ENCODE measurements at places on chromosomes 7 and 10.

GRCh38 chr10:70671619-70672164 is 614 bp upstream of the ADAMTS14 start:
- no peak for DNase-seq

- DNase-seq = no peak
Measured at GRCh38 chr7:67589183-67589582, 592.5 kb downstream of the TYW1 start.

DNA sequence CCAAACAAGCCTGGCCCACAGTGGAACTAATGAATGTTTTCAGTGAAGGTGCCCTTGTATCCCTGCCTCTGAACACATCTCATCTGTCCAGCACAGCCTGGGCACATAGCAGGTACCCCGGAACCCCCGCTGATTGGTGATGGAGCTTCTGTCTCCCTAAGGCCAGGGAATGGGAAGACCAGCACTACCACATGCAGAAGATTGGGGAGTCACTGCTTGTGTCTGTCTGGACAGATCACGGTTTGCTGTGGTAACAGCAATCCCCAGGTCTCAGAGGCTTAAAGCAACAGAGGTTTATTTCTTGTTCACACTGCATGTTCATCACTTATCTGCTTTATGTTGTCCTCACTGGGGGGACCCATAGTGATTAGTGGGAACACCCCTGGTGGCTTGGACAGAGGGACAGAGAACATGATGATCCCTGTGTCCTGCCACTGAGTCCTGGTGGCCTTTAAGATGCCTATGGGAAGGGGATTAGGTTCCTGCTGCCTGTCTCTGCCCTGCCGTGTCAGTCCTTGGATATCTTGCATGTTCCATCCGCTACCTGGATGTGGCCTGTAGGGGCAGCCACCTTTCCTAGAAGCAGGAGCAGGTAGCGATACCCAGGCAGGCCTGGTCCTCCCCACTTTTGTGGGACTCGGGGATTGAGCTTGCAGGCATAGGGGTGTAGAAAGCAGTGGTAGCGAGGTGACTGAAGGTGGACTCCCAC is 3.6 kb downstream of the TSPAN14 start:
- DNase-seq = no peak

DNA sequence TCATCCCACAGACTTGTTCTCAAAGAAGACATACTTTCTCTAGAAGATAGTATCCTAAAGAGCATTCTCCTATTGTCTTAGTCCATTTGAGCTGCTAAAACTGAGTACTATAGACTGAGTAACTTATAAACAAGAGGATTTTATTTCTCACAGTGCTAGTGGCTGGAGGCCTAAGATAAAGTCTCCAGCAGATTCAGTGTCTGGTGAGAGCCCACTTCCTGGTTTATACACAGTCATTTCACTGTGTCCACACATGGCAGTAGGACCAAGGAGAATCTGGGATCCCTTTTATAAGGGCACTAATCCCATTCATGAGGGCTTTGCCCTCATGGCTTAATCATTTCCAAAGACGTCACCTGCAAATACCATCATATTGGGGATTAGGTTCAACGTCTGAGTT is 68.7 kb downstream of the LRRC17 start:
- DNase-seq = no peak

GRCh38 chr7:133052826-133053225 is 29.1 kb downstream of the CHCHD3 start:
- no peak for DNase-seq

DNA sequence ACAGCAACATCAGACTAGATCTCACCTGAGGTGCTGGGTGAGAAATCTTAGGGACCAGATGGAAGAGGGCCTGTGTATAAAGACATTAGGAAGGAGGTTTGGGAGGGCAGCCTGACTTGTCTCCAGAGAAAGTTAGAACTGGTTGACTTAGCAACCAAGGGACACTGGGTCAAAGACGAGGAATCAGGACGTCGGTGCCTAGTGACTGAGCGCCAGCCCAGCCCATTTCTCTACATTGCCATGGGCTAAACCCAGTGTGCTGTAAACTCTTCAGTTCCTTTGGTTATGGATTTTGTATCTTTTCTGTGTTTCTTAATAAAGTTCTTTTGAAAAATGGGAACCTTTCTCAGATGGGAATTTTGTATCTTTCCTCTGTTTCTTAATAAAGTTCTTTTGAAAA is 12.3 kb downstream of the TRIM56 start:
- DNase-seq = no peak

DNA sequence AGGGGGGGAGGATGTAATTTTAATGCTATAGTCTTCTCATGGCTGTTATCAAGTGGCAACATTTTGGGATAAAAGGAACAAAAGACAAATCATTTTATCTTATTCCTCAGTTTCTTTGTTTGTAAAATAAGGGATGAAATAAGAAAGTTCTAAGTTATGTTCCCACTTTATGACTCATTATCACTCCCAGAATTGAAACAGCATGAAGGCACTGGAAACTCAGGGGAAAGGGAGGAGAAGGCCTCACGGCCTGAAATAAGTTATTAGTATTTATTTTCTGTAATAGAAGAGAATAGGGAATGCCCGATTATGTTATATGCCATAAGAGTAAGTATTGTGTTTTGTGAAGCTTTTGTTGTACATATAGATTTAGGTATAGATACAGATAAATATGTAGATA is 85.0 kb upstream of the NAMPT start:
- no peak for DNase-seq

- no peak for DNase-seq
Measured at GRCh38 chr7:70735313-70735712, 396.6 kb upstream of the GALNT17 start.

- DNase-seq = no peak
Measured at GRCh38 chr10:16968416-16969041, 151.3 kb upstream of the RSU1 start.

GRCh38 chr10:48938281-48938680 is 1.4 kb downstream of the LRRC18 start:
- no peak for DNase-seq

DNA sequence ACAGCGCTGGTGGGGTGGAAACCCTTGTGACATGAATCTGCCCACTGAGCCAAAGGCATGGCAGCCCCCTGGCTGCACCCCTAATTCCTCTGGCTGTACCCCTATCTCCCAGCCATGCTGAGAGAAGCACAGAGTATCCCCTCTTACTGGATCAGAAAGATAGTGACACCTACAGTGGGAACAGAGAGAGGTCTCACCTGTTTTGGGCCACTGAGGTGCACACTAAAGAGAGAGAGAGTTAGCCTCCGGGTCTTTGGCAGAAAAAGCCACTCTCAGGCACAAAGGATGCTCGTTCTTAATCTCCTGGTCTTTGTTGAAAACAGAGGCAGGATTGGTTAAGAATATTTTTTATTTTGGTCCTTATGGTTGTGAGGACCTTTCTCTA is 11.3 kb downstream of the TSPAN14 start:
- DNase-seq = no peak

GRCh38 chr7:4742852-4743251 is 32.6 kb upstream of the AP5Z1 start:
- no peak for DNase-seq

DNA sequence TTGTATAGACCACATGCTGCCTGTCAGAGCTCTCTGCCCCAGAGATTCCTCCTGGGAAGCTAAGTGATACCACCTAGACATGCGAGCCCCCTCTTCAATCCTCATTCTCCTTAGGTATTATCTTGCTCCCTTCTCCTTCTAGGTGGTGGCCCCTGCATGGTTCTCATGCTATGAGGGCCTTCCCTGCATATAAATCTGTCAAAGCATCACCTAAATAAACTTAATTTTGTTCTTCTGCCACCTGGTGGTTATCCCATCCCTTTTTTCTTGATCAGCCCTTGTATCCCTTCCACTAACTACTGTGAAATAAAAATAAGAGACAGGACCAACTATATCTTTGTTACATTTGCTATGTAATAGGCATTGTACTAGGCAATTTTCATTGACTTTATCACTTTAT is 242.1 kb downstream of the CDC14C start:
- DNase-seq = no peak

- DNase-seq = no peak
Measured at GRCh38 chr7:157462840-157463239, 126.0 kb downstream of the DNAJB6 start.

GRCh38 chr10:78292250-78292981 is 258.8 kb downstream of the RPS24 start:
- DNase-seq = no peak

DNA sequence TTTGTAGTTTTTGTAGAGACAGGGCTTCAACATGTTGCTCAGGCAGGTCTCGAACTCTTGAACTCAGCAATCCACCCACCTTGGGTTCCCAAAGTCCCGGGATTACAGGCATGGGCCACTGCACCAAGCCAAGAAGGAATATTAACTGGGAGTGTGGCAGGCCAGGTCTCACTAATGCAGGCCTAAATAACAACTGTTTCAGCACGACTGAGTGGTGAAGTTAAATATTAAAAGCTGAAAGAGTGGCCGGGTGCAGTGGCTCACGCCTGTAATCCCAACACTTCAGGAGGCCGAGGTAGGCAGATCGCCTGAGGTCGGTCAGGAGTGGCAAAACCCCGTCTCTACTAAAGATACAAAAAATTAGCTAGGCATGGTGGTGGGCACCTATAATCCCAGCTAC is 21.1 kb downstream of the CHUK start:
- DNase-seq = no peak

DNA sequence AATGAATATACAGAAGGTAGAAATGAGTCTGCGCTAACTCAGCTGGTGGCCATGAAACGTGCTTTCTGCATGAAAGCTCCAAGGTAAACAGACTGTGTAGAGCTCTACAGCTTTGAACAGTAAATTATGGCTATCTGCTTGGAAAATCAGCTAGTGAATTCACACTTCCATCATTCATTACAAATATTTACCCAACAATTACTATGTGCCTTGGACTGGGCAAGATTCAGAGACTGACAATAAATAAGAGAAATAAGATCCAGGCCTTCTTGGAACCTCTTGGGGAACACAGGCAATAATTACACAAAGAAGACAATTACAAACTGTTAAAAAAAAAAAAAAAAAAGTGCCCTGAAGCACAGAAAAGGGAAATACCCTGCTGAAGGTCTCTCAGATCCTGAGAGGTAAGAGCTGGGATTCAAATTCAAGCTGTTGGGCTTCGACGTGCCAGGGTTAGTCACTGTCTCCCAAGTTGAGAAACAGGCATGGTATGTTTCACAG is 15.8 kb downstream of the TSPAN12 start:
- no peak for DNase-seq

- DNase-seq = no peak
Measured at GRCh38 chr7:14013898-14014297, 24.4 kb upstream of the ETV1 start.
